ENCODE measurements at places on chromosomes 4 and X. TPM values are rescaled to one million over a fixed set of nuclear protein-coding genes. Genes with fewer than 3 reads are reported as not detected.
A peak's percentile ranks its signal among the peaks of the same experiment; 100 is the strongest.

FHIP1A gene
- 1.2 TPM for polyA plus RNA-seq

SLC2A9 gene
- 7.6 TPM for polyA plus RNA-seq

DNA sequence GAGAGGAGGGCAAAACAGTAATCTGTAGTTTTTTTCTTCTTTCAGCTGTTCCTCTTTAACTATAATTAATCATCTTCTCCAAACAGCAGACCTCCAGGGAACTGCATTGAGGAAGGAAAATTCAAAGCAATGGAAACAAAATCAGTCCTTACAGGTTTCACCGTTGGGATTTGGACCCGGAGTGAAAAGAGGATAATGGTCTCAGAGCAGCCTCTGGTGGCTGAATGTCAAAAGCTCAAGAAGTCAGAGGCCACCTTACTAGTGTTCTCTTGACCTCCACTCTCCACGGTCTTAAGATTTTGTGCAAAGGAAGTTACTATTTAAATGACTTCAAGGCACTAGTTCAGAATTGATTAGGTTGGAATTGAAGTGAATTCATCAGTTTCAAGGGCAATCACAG lies 16.0 kb upstream of the MID1 start:
- DNase-seq: no peak

AFF2 gene
- 0.24 TPM for polyA plus RNA-seq

GRCh38 chrX:7689791-7690412 lies 153.1 kb upstream of the VCX start:
- no peak for DNase-seq

- DNase-seq: no peak
Observed at GRCh38 chrX:9610771-9611392, 146.0 kb downstream of the TBL1X start.

- no peak for DNase-seq
Observed at GRCh38 chr4:138889216-138889615, 126.4 kb upstream of the NOCT start.

DNA sequence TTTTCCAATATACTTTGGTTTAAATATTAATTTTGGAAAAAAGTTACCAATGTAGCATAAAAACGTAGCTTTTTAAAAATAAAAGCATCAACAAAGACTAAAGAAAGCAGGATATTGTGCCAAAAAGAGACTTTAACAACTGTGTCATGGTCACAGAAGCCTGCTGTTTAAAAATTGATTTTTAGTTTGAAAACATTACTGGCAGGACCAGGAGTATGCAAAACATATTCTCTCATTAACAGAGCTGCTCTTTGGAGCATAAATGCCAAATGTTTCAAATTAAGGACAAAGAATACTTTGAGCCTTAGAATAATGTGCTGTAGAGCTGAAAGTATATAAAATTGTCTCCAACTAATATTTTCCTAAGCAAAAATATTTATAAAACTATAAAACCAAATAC lies 279.0 kb downstream of the ARAP2 start:
- DNase-seq: no peak

- DNase-seq: no peak
Observed at GRCh38 chrX:22165732-22166457, 106.8 kb upstream of the CBLL2 start.

DCLK2 gene
- 6.2 TPM for polyA plus RNA-seq

MAOB gene
- polyA plus RNA-seq: 60.3 TPM

CCKAR gene
- polyA plus RNA-seq: not detected

- no peak for DNase-seq
Observed at GRCh38 chrX:13059637-13060499, 15.4 kb upstream of the FAM9C start.

GRCh38 chrX:2549876-2550275 lies 49.1 kb upstream of the DHRSX start:
- no peak for DNase-seq

- no peak for DNase-seq
Observed at GRCh38 chrX:16819634-16820033, 33.4 kb downstream of the TXLNG start.

SPANXB1 gene
- polyA plus RNA-seq: not detected

- DNase-seq: no peak
Observed at GRCh38 chrX:119990556-119991004, 47.0 kb upstream of the NKAP start.

SERPINA7 gene
- 0.16 TPM for polyA plus RNA-seq

- DNase-seq: peak; percentile 36
Observed at GRCh38 chrX:103628386-103629317, at the start of gene TCEAL1. TSS of gene TCEAL1 (plus strand) at chrX:103628975. CDS start at chrX:103629917, 942 bp downstream.

SSX4 gene
- not detected for polyA plus RNA-seq

All from urinary bladder (tissue), 4 donors.